Stimulated activated CD8-positive, alpha-beta memory T cell treated with anti-CD3 and anti-CD28 coated beads, Interleukin-15, amount 100 ng/mL, for 48 hours (primary cell): ENCODE measurements at places on chromosomes 12 and 14.

DNA sequence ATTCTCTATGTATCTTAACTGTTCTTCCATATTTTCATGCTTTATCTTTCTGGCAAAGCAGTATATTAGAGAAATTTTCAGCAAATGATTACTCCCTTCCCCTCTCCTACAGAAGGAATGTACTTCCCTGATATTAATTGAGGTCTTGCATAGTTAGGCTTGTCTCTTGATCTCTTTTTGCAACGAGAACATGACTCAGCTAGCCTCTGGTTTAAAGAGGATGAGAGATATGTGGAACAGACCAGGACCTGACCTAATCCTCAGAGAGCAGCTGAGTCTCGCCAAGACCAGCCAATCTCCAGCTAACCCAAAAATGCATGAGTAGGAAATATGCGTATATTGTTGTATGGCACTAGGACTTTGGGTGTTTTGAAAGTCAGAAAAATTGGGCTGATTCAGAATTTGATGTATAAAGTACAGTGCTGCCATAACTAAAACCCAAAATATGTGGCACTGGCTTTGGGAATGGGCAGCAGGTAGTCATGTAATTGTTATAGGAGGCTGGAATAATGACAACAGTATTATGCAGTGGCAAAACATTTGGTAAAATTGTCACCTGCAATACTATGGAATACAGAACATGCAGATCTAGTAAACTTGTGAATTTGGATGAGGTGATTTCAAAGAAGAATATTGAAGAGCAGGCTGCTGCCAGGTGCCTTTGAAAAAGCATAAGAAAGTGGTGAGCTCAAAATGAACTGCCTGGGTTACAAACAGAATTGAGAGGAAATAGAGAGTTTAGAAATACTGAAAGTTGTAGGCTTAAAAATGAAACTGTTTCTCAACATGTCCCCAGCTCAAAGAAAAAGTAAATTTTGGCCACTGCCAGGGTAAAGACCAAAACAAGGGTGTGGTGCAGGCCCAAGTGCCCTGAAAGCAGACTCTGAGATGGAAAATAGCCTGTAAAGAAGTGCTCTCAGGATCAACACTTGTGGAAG, 9.3 kb upstream of the USP15 start:
- no peak for DNase-seq

DNA sequence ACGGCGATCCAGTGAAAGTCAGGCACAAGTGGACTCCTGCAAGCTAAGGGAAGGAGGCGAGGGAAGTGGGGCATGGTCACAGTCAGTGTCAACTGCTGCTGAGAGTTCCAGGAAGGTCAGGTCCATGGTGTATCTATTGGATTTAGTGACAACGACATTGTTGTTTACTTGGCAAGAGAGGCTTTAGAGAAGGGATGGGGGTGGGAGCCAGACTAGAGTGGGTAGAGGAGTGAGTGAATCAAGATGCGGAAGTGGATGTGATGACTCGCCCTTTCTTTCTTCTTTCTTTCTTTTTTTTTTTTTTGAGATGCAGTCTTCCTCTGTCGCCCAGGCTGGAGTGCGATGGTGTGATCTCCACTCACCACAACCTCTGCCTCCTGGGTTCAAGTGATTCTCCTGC, 12.5 kb downstream of the P2RX7 start:
- no peak for DNase-seq

- no peak for DNase-seq
Observed at GRCh38 chr14:91153360-91153759, 39.5 kb downstream of the DGLUCY start.

GRCh38 chr14:90575336-90575735, 178.5 kb downstream of the CALM1 start:
- DNase-seq = no peak

DNA sequence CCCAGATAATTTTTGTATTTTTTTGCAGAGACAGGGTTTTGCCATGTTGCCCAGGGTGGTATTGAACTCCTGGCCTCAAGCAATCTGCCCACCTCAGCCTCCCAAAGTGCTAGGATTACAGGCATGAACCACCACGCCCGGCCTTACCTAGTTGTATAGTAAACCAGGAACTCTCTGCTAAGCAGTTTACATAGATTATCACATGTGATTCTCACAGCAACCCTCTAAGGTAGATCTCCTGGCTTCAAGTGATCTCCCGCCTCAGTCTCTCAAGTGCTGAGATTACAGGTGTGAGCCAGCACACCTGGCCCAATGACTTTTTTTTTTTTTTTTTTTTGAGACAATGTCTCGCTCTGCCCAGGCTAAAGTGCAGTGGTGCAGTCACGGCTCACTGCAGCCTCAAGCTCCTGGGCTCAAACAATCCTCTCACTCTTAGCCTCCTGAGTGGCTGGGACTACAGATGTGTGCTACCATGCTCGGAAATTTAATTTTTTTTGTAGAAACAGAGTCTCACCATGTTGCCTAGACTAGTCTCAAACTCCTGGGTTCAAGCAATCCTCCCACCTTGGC, 26.0 kb upstream of the ATP2A2 start:
- DNase-seq = no peak

GRCh38 chr12:62618930-62619329, 152.3 kb downstream of the MON2 start:
- no peak for DNase-seq

DNA sequence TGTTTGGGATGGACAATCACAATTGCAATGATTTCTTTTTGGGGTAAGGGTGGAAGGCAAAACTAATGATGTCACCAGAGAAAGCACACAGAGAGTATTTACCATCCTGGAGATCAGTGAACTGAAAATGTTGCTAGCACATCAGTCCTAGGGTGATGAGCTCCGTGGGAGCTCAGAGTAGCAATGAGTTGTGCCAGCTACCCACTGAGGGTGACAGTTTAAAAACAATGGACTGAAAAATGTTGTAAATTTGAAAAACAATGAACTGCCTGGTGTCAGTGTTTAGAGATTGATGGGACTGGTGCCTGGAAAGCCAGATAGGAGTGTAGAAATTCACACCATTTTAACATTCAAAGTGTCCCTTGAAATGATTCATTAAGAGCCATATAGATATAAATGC, 198.5 kb downstream of the ATP23 start:
- no peak for DNase-seq

- DNase-seq = no peak
Observed at GRCh38 chr14:99759546-99759925, 33.7 kb upstream of the EML1 start.

DNA sequence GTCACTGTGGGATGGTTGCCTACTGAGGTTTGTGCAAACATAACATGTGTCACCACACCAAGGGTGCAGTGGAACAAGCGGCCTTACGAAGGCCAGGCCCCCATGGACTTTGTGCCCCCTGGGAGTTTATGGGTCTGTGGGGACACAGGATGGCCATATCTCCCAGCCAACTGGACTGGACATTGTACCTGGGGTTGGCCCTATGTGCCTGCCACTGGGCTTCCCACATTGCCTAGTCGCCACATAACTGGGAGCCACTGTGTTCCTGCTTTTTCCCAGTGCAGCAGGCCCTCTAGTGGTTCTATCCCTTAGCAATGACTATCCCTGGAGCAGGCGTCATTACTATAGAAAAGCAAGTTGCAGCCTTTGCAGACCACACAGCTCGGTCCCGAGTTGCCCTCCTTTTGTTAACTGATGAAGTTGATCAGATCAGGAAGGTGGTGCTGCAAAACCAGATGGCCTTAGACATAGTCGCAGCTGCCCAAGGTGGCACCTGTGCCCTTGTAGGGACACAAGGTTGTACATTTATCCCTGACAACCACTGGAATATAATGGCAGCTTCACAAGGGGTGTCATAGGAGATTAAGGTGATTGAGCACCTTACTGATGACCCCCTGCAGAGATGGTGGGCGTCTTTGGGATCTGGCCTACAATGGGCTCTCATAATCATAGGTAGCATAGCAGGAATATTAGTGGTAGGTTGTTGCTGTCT, 15.2 kb upstream of the RNASE12 start:
- no peak for DNase-seq

GRCh38 chr12:68981516-68981915, 48.5 kb upstream of the CPM start:
- DNase-seq = no peak

DNA sequence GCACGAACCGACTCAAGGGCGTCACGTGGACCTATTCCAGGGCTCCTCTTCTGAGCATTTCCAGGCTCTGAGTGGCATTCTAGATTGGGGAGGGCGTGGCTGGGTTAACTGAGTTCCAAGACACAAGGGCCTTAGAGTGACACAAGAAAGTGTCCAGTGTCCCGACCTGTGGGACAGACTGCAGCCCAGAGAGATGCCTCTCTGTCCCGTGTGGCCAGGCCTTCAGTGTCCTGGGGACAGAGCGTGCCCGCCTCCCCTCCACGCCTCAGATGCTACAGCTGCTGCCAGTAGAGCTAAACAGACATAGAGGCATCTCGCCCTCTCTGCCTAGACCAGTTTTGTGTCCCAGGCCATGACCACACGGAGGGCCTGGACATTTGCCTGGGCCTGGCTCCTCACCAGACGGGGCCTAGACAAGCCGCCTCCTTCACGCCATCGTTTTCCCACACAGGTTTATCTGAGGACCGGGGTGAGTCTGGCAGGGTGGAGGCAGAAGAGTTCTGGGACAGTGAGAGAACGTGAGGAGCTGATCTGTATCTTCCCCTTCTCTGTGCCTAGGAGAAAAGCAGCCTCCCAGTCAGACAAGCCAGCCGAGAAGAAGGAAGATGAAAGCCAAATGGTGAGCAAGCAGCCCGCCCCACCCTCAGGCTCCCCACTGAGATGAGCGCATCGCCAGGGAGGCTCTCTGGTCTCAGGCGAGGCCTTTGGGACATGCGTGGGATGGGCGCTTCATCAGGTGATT, 27.1 kb downstream of the DEGS2 start:
- DNase-seq = no peak

DNA sequence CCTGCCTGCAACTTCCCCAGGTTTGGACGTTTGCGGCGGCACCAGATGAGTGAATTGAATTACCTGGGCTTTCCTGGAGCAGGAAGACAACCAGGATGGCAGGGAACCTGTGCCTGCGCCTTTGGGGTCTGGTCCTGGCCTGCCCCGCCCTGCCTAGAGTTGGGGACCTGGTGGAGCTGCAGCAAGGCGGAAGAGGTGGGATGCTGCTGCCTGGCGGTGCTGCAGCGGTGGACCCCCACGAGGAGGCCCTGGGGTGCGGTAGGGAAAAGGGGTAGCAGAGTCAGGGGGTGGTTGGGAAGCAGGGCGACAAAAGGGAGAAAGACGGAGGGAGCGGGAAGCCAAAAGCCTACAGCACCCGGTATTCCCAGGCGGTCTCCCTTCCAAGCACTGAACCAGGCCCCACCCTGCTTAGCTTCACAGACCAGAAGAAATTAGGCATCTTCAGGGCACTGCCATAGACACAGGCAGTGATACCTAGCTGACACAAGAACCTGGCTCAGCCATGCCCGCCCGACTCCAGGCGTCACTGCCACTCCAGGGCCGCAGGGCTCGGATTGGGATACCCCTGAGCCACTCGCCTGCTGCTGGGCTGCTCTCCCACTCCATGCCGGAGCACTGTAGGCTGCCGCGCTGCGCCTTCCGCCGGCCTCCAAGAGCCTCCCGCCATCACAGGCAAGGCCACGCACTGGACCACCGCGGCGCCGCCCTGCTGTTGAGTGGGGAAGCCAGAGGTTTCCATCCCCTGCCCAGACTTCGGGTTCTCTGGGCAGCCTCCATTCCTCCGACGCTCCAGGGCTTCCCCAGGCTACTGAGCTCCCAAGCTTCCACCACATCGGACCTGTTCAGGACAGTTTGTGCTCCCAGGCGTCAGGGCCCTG, 155.2 kb upstream of the ALG10B start:
- no peak for DNase-seq

- no peak for DNase-seq
Observed at GRCh38 chr12:98154850-98155249, 360.5 kb upstream of the TMPO start.

- DNase-seq = no peak
Observed at GRCh38 chr14:50608302-50608851, 48.4 kb downstream of the ATL1 start.

DNA sequence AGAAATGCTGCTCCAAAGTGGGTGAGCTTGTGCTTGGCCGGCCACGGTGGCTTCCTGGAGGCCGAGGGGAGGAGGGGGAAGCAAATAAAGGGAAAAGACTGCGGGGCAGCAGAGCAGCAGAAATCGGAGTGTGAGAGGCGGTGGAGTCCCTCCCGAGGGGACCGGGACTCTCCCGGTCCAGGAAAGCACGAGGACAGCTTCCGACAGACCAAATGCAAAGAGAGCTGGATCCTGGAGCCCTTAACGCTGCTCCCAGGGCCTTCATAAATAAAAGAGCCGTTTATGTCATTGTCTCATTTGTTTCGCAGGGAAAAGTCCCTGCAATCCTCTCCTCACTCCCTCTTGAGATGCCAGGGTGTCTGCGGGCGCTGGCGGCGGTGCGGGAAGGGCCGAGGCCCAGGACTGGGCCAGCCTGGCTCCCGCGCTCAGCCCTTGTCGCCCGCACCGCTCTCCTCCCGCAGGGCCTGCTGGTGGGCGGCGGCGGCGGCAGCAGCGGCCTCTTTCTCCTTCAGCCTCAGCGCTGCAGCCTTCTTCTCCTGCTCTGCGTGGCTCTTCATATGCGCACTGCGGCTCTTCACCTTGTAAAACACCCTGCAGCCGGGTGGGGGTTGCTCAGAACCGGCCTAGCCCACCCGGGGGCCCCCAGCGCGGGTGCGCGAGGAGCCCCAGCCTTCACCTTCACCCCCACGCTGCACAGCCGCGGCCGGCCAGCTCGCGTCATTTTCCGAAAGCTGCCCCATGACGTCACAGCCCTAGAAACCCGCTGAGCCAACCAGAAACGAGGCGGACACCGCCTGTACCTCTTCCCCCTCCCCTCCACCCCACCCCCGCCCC, 4.5 kb upstream of the PNMA1 start:
- no peak for DNase-seq

DNA sequence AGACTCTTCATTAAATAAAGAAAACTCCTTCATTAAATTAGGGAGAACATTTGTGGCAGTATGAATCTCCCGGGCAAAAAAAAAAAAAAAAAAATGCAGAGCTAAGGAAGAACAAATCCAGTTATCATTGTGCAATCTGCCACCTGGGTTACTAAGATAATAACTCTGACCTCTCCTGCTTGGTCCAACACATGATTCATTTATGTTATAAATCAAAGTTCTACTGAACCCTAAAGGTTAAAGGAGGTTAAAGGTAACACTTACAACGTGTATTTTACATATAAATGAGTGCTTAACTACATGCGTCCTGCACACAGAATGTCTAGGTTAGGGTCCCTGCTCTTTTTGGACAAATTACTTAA, 4.2 kb downstream of the TGFB3 start:
- DNase-seq = no peak

- DNase-seq = no peak
Observed at GRCh38 chr12:64567570-64567969, 42.7 kb upstream of the RASSF3 start.

DNA sequence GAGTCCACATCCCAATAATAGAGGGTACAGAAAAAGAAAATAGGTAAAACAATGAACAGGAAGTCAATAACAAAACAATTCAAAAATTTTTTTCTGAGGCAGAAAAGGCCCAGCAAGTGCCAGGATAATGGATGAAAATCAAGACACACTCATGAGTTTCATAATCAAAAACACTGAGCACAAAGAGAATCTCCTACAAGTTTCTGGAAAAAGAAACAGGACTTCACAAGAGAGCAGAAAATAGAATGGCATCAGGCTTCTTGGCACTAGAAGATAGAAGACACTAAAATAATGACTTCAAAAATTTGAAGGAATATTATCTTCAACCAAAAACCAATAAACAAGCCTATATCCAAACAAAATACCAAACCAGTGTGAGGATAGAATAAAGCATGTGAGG, 36.8 kb downstream of the DMAC2L start:
- no peak for DNase-seq
